Non-pigmented ciliary epithelial cell (primary cell): ENCODE measurements at places on chromosomes 2 and 18.
A peak's percentile ranks its signal among the peaks of the same experiment; 100 is the strongest.

DNA sequence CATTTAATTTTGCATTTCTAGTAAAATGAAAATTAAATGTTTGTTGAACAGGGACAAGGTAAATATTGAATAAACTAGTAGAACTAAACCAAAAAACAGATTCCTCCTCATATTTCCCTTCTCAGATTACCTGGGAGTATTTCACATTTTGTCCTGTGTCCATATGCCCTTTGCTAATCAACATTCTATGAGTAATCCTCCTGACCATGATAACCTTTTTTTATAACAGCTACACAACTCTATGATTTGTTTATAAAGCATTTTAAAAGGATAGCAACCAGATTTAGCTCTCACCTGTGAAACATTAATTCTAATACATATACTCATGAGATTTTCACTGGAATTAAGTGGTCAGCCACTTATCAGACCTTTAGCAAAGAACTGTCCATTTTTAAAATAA, 7.1 kb upstream of the DSG2 start:
- no peak for DNase-seq

- DNase-seq: no peak
Observed at GRCh38 chr2:156526950-156527636, 90.9 kb downstream of the GPD2 start.

- no peak for DNase-seq
Observed at GRCh38 chr18:2480536-2480935, 90.8 kb downstream of the METTL4 start.

- DNase-seq: no peak
Observed at GRCh38 chr2:224033601-224034000, 5.5 kb downstream of the SERPINE2 start.

- no peak for DNase-seq
Observed at GRCh38 chr2:36168115-36168514, 187.5 kb upstream of the CRIM1 start.

DNA sequence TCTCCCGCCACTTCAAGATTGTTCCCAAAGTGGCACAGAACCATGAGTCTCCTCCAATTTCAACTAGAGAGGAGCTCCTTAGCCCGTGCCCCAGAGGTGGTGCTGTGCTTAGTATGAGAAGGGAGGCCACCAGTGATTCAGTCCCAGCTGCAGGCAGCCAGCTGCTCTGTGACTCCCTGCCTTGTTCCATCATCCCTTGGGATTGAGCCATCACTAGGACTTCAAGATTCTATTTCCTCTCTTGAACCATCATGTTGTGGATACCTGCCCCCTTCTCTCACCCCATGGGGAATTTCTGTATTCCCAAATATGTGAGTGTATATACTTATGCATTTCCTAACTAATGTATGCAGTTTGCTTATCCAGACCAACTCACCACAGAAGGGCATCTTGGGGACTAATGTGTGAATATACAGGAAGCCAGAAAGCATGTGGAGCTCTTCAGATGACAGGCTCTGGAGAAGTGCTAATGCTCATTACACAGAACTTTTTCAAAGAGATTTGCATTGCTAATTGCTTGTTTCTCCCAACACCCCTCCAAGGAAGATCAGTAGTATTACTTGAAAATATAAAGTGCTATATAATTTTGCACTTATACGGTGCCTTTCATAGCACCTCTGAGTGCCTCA, 111.0 kb upstream of the MAP3K20 start:
- DNase-seq: no peak

- peak; percentile 32 for DNase-seq
Observed at GRCh38 chr2:162403884-162404283, 60.0 kb downstream of the GCA start.

DNA sequence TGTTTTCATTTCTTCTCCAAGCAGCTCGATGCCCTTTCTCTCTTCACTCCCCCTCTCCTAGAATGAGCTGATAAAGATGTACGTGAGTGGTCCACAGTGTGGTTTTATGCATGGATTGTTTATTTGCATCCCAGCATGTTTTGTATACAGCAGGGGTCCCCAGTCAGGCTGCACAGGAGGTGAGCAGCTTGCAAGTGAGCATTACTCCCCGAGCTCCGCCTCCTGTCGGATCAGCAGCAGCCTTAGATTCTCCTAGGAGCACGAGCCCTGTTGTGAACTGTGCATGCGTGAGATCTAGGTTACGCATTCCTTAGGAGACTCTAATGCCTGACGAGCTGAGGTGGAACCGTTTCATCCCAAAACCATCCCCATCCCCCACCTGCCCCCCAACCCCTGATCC, 262.6 kb downstream of the AGAP1 start:
- DNase-seq: no peak

DNA sequence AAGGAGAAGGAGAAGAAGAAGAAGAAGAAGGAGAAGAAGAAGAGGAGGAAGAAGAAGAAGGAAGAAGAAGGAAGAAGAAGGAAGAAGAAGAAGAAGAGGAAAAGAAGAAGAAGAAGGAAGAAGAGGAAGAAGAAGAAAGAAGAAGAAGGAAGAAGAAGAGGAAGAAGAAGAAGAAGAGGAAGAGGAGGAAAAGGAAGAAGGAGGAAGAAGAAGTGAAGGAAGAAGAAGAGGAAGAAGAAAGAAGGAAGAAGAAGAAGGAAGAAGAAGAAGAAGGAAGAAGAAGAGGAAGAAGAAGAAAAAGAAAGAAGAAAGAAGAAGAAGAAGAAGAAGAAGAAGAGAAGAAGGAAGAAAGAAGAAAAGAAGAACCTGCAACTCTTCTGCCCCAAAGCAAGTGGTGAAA, 942.0 kb downstream of the DPP10 start:
- DNase-seq: no peak

DNA sequence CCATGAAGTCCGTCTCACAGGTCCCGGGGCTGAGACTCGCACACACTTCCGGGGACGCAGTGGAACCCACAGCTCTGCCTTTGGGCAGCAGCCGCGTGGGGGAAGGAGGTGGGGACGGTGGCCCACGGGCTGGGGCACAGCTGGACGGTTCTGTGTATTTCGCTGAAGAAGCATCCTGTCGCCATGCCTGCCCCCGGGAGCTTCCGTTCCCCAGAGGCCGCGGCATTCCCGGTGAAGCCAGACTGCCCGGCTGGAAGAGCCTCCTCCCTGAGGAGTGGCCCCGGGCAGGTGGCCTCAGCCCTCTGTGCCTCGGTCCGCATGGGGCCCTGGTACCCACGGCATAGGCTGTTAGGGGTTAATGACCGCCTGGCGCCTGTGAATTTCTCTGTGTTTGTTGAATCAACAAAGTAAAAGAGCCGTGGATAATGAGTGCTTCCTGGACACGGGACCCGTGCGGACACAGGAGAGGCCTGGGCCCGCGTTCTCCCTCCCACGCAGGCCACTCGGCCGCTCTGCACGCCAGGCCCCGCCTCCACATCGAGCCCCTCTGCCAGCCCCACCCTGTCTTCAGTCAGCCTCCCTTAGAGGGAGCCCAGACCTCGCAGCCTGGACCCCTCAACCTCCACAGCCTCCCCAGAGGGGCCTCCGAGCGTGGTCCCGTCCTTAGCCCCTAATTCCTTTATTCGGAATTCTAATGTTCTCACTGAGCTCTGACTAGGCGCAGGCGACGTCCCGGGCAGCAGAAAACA, 51.0 kb downstream of the KCNG2 start:
- no peak for DNase-seq

- DNase-seq: peak; percentile 23
Observed at GRCh38 chr2:203418271-203418670, 90.1 kb downstream of the ABI2 start.

DNA sequence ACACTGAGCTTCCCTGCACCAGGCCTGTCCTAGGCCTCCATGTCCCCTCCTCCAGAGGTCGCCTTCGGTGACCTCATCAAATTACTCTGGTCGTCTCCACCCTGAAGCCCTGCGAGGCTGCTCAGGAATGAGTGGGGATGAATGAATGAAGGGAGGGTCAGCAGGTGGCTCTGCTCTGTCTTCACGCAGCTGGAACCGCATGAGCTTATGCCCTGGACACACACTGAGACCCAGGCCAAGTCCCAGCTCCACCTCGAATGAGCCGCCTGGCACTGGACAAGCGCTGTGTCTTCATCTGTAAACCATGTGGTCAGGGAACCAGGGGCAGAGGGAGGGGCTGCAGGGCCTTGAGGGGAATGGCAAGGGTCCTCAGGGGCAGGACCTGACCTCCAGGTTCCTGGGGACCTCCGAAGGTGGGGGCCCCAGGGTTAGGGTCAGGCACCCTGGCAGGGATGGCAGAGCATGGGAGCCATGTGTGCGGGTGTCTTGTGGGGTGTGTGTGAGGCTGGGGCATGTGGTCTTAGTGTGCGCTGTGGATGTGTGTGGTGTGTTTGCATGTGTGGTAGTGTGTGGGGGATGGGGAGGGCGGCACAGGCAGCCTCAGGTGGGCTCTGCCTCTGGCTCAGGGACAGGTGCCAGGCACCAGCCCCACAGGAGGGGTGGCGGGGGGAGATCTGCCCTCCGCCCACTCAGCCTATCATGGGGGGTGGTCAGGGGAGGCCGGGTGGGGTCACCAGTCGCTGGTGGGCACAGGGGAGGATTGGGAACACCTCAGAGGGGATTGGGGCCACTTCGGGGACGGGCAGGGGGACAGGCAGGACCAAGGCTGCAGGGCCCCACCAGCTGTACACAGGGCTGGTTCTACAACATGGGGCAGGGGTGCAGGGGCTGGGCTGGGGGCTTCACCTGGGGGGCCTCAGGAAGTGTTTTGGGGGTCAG, 13.9 kb downstream of the ODC1 start:
- DNase-seq: no peak

GRCh38 chr2:142585785-142586184, 291.7 kb upstream of the KYNU start:
- no peak for DNase-seq

GRCh38 chr2:227238238-227239237, 74.1 kb downstream of the COL4A3 start:
- DNase-seq: no peak

DNA sequence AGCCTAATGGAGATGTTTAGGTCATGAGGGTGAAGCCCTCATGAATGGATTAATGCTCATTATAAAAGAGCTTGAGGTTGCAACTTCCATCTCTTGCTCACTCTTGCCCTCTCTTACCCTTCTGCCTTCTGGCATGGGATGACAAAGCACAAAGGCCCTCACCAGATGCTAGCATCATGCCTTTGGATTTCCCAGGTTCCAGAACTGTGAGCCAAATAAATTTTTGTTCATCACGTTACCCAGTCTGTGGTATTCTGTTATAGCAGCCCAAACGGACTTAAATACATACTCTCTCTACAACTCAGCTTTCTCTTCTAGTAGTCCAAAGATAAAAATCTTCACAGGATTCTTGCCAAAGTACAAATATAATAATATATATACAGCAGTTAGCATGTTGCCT, 75.8 kb downstream of the LNPK start:
- DNase-seq: peak; percentile 32

DNA sequence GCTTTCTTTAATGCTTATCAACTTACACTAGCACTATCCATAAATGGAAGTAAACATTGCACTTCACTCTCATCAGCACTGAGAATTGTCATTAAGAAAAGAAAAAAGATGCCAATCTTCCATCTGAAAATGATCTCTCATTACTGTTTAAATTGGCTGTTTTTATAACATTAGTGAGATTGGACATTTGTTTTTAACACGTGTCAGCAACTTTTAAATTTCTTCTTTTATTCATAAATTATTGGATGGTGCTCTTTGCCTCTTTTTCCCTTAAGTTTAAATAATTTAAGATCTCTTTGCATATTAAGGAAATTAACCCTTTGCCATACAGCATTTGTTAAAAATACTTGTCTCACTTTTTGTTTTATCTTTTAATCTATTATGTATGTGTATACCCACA, 146.5 kb upstream of the CHST9 start:
- no peak for DNase-seq

DNA sequence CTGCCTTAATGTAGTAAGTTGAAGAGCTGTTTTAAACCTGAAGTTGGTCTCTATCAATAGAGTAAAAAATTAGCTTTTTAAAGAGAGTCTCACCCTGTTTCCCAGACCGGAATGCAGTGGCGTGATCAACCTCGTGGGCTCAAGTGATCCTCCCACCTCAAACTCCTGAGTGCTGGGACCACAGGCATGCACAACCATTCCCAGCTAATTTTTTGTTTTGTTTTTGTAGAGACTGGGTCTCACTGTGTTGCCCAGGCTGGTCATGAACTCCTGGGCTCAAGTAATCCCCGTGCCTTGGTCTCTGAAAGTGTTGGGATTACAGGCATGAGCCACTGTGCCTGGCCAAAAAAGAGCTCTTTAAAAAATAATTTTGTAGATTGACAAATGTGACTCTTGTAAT, 40.3 kb downstream of the CRIM1 start:
- no peak for DNase-seq

DNA sequence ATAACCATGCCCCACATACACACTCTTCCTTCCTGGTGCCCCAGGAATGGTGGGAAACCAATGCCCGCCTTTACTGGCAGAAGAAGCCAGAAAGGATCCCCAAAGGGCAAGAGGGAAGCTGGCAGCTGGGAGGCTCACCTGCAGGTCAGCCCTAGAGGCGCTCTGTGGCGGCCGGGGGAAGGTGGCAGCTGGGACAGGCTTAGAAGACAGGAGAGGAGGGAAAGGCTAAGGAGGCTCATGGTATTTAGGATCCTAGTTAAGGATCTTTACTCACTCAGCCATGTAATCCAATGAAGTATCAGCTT, 23.8 kb downstream of the ADRA2B start:
- no peak for DNase-seq

GRCh38 chr18:49279041-49279440, 181.4 kb downstream of the DYM start:
- DNase-seq: no peak

DNA sequence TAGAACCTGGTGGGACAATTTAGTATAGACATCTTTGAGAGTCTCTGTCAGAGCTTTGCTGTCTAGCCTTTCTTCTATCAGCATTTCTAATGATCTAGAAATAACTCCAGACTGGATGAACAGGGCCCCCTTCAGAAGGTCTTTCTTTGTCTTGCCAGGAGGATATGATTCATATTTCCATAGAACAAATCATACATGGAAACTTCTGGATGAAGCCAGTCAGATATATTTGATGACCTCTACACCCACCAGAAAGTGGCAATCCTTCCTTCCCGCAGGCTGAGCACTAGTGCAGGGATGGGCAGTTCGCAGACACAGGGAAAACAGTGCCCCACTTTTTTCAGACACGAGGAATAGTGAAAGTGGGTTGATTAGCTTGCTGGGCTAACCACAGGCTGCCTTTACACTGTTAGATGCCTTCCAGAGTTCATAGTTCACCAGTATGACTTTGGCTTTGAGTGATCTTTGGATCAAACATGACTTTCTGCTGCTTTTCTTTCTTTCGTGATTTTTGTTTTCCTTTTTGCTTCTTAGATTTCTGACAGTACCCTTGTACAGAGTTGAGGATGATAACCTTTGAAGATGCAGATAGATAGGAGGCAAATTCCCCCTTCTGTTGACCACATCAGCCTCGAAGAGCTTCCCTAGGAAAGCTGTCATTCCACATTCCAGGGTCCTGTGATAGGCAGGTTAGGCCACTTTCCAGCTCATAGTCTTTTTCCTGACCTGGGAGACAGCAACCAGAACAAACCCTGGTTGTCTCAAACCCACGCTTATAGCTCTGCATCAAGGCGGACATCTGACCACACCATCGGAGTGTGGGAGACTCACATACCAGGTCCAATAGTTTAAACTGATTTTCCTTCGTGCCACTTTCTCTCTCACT, 237.0 kb downstream of the ZNF407 start:
- DNase-seq: no peak

GRCh38 chr2:104487366-104487765, 366.5 kb upstream of the POU3F3 start:
- DNase-seq: no peak

GRCh38 chr18:21444465-21445212, 155.9 kb downstream of the ESCO1 start:
- DNase-seq: peak; percentile 22
